SHP77 (cell line): ENCODE measurements at places on chromosomes 3 and 15.

- DNase-seq, result no peak
Measured at GRCh38 chr3:142087676-142088075, 61.7 kb downstream of the TFDP2 start.

DNA sequence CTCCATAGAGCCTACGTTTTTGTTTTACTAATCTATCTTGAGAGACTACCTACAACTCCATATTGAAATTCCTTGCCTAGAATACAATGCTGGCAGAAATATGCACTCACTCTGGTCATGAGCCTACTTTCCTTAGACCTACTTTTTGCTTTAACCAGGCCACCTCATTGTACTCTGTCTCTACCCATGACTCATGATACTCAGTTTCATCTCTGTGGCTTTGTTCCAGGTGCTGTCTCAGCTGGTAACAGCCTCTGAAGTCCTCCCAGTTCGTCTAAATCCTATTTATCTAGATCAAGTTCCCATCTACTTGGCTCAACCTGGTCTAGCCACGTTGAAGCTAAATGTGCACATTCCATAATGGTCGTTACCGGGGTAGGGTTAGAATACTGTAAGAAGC lies 536.4 kb downstream of the RSL24D1 start:
- DNase-seq, result no peak

GRCh38 chr15:52093539-52094510 lies 18.8 kb downstream of the BCL2L10 start:
- no peak for DNase-seq

GRCh38 chr3:9583792-9584191 lies 30.2 kb upstream of the LHFPL4 start:
- DNase-seq, result no peak

DNA sequence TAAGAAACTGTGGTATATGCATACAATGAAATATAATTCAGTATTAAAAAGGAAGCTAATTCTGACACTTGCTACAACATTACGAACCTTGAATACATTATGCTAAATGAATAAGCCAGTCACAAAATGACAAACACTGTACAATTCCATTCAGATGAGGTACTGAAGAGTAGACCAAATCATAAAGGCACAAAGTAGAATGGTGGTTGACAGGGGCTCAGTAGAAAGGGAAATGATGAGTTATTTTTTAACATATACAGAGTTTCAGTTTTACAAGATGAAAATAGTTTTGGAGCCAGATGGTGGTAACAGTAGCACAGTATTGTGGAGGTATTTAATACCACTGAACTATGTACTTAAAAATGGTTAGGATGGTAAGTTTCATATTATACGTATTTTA lies 254.6 kb upstream of the RBMS3 start:
- DNase-seq, result no peak

DNA sequence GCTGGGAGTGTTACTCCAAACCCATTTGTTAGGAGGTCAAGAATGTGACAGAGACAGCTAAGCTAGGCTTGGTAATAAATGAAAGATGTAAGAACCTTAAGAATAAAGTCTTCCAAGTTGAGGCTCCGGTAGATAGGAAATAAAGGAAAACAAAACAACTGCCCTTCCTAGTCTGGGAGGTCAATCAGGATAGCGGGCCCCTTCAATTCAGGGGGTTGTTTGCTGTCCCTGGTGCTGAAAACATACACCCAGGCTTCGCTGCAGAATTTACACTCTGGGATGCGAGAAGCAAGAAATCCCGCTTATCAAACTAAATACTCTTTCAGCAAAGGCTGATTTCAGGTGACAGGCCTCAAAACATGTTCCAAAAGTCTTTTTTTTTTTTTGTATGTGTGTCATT lies 393.4 kb downstream of the NTRK3 start:
- no peak for DNase-seq

DNA sequence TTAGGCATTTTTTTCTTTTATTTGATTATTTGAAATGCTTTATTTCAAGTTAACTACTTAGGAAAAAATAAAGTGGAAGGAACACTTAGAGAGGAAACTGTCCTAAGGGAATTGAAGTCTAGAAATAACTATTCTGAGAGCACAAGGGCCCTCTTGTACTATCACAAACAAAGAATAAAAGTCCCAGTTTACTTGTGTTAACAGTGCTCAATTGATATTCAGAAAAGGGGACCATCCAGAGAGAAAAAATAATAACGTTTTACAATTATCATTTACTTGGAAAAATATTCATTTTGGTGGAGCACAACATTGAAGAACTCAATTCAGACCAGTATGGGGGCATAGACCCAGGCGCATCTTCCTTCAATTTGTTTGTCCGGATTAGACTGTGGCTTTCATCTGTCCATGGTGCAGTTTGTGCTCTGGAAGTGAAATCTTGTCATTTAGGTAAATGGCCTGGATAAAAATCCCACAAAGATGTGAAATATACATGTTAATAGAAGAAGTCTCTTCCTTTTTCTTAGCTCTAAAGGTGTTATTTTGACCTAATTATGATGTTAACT lies 54.5 kb upstream of the SAMMSON start:
- DNase-seq, result no peak

DNA sequence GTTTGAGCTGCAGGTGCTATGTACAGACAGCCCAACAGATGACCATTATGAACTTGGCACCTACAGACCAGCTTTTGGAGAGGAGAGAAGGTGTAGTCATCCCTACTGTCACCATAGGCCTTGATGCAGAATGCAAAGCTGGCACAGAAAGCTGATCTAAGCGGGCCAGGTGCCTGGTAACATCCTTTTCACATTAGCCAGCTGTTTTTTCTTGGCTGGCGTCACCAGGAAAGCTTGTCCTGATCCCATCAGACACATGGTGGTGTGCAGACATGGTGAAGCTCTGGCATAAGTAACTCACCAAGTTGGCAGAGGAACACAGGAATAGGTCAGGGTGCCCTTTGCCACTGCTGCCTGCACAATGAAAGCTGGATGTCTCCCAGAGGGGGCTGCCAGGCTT lies 97.2 kb upstream of the MB21D2 start:
- DNase-seq, result no peak

- no peak for DNase-seq
Measured at GRCh38 chr15:73997986-73998385, 3.5 kb downstream of the PML start.

GRCh38 chr3:196775938-196776337 lies 36.3 kb downstream of the PAK2 start:
- no peak for DNase-seq

GRCh38 chr3:105195260-105195659 lies 171.4 kb upstream of the ALCAM start:
- no peak for DNase-seq

DNA sequence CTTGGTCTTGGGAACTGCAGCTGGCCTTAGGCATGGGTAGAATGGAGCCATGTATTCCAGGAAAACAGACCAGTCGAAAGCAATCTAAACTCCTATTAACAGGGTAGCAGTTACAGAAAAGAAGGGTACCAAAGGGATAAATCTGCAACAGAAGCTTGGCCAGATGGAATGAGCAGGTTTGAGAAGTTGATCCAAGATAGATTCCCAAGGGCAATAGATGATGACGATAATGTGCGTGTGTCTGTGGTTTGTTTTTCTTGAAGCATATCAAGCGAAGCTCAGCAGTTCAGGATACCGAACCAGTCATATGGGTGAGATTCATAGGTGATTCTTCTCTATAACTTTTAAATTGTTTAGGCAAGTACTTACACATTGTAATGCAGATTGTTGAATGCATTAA lies 203.8 kb upstream of the SEMA6D start:
- no peak for DNase-seq

DNA sequence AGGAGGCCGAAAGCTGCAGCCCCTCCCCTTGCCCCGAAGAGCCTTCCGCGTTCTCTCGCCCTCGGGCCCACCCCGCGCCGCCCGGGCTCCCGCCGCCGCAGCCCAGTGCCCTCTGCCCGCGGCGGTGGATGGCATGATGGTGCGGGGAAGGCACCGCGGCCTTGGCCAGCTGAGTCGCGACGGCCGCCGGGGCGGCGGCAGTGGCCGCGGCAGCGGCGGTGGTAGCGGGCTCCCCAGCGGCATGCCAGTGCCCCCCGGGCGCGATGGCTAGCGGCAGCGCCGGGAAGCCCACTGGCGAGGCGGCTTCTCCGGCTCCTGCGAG lies 1.2 kb downstream of the TLNRD1 start:
- DNase-seq, result no peak

- DNase-seq, result no peak
Measured at GRCh38 chr3:188827103-188827502, 344.7 kb upstream of the TPRG1 start.

DNA sequence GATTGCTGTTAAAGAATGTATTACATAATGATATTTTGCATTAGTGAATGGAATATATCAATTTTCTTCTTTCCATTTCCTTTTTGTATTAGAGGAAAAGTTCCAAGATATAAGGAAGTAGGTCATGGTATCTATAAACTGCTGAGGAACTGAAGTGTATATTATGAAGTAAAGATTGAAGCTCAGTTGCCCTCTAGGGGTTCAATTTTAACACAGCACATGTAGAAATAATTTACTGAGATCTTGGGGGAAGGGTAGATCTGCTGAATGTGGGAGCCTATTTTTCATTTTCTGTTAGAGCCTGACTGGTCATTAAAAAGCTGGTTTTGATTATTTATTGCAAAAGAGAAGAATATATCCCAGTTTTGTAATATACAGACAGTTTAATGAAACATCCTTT lies 45.2 kb downstream of the CMC1 start:
- DNase-seq, result peak; percentile 0

DNA sequence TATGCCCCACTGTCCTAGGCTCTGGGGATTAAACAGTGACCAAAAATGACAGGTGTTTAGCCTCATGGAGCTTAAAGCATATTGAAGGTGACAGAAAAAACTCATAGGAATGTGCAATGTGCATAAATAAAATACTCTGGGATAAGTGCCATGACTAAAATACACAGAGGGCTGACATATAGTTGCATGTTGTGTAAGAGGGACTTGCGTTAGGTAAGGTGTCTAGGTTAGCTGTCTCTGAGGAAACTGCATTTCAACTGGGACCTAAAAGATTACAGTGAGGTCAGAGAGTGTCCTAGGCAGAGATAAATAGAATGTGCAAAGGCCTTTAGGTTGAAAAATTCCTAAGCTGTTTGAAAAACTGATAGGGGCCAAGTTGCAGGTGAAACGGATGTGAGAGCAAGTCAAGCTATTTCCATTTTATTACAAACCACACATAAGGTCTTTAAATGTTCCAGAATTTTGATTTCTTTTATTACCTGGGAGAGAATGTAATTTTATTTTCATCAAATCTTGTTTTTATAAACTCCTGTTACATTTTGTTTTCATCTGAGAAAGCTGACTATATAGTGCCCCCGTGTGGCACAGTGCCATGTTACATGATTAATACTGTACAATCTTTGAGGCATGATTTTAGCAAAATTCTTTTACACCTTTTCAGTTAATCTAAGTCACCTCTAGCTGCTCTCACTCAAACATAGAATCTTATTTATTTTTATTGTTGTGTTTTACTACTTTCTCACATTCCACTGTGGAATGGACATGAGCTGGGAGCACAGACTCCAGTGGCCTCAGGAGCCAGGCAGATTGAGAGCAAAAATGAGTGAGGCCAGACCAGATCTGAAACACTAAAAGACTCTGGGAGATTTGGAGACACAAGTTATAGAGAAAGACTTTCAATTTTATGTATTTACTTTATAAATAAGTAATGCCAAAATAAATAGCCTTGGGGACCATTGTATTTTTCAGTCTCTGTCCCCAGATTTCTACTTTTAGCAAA lies 259.6 kb upstream of the ZNF717 start:
- DNase-seq, result no peak

DNA sequence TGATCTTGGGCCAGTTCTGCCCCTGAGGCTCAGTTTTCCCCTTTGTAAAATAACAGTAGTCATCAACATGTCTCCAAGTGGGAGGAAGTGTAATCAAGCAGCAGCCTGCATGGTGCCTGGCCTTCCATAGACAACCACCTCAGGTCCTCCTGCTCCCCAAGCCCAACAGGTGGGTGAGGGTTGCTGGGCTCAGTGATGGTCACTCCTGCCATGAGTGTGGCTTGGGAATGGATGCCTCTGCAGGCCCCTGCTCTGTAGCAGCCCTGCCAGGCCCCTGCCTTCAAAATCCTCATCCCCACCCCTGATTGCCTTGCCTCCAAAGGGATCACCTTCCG lies 59.1 kb upstream of the SLC6A1 start:
- no peak for DNase-seq

DNA sequence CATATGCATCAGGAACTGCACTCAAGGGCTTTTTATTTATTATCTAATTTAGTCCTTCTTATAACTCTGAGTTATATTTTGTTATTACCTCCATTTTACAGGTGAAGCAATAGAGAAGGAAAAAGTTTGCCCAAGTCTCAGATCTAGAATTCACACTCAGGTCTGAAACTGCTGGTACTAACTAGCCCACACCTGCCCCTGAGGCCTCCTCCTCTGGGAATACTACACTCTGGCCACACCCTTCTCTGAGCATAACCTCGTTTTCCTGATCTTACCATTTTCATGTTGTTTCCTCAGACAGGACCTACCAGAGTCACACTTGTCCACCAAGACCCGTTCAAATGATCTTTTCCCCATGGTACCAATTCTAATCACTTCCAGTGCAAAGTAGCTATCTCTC lies 94.1 kb upstream of the CHRM5 start:
- no peak for DNase-seq

DNA sequence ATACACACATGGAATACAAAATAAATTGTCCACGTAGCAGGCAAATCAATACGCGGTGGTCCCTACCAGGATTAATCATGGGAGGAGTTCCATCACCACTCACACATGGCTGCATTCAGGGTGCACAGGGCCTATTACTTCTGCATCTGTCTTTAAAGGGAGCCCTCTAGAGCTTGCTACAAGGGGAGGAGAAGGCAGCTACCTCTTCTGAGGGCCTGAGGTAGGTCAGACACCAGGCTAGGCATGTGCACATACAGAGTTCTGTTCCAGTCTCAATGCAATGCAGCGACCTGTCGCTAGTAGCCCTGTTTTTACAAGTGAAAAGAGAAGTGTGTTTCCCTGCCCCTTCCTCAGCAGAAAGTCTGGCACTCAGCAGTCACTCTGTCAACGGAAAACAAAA lies 102.7 kb downstream of the ROBO2 start:
- no peak for DNase-seq

- DNase-seq, result no peak
Measured at GRCh38 chr3:154981201-154981600, 98.9 kb upstream of the MME start.

- no peak for DNase-seq
Measured at GRCh38 chr3:168876346-168877035, 780.8 kb upstream of the GOLIM4 start.

- peak; percentile 49 for DNase-seq
Measured at GRCh38 chr15:89647191-89647851, 7.9 kb downstream of the KIF7 start.

GRCh38 chr3:55826731-55827496 lies 339.8 kb upstream of the WNT5A start:
- no peak for DNase-seq

DNA sequence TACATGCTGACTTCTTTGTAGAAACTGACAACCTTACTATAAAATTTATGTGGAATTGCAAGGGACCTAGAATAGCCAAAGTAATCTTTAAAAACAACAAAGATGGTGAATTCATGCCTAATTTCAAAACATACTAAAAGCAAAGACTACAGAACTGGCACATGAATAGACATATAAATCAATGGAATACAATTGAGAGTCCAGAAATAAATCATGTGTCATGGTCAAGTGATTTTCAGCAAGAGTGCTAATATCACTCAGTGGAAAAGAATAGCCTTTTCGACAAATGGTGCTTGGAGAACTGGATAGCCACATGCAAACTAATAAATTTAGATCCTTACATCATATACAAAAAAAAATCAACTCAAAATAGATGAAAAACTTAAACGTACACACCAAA lies 8.7 kb downstream of the IMPG2 start:
- DNase-seq, result peak; percentile 14
